Right cardiac atrium (tissue), 5 donors: ENCODE measurements at places on chromosomes 2 and 18.

GRCh38 chr2:48200620-48201293 lies 294.5 kb upstream of the FBXO11 start:
- no peak for DNase-seq

DNA sequence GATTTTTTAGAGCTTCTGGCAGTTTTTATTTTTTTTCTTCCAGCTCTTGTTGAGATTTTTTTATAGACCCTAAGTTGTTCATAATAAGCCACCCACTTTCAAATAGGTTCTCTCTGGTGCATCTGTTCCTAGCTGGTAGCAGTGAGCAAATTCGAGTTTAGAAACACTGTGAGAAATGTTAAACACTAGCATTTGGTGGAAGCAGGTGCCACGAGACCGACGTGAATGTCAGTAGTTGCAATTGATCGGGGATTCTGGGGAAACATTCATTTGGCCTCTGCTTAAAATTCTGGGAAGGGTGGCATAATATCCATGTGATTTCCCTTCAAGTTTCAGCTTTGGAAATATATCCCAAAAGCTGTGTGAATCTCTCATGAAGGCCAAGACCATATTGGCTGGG lies 435.0 kb downstream of the RNF144A start:
- no peak for DNase-seq

GRCh38 chr2:47519604-47520301 lies 116.8 kb downstream of the MSH2 start:
- DNase-seq = no peak

- DNase-seq = no peak
Observed at GRCh38 chr2:85659324-85659981, 8.5 kb downstream of the SFTPB start.

- DNase-seq = no peak
Observed at GRCh38 chr18:69586537-69586936, 185.8 kb downstream of the DOK6 start.

- DNase-seq = no peak
Observed at GRCh38 chr2:7432436-7432835, 515.2 kb downstream of the RNF144A start.

DNA sequence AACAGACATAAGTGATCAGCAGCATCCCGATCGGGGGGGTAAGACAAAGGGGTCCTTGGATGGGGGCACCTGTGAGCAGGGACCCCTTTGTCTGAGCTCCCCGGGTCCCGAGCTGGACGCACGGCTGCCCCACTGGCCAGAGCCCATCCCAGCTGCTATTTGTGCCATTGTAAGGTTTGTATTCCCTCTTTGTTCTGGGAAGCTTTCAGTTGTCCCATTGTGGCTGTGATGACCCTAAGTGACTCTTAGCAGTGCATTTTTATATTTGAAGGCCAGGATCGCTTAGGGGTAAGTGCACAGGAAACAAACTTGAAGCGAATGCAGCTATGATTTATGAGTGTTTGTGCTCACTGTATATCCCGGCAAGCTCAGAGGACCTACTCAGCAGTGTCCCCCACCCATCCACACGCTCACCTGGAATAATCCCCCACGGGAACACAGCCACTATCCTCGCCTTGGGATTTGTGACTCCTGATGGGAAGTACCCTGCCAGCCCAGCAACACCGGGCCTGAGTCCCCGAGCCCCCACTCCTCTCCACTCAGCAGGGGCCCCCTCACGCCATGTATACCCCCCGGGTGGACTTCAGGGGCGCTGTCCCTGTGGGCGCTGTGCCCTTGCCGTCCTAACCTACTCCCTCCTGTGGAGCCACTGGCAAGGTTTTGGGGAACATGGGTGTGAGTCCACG lies 80.1 kb downstream of the MBP start:
- DNase-seq = no peak

GRCh38 chr2:101310834-101311695 lies 2.6 kb upstream of the RNF149 start:
- no peak for DNase-seq
